Lower leg skin (tissue), 4 donors: ENCODE measurements at places on chromosomes 2 and 18.

- DNase-seq: no peak
Measured at GRCh38 chr2:14354231-14354630, 278.3 kb upstream of the LRATD1 start.

DNA sequence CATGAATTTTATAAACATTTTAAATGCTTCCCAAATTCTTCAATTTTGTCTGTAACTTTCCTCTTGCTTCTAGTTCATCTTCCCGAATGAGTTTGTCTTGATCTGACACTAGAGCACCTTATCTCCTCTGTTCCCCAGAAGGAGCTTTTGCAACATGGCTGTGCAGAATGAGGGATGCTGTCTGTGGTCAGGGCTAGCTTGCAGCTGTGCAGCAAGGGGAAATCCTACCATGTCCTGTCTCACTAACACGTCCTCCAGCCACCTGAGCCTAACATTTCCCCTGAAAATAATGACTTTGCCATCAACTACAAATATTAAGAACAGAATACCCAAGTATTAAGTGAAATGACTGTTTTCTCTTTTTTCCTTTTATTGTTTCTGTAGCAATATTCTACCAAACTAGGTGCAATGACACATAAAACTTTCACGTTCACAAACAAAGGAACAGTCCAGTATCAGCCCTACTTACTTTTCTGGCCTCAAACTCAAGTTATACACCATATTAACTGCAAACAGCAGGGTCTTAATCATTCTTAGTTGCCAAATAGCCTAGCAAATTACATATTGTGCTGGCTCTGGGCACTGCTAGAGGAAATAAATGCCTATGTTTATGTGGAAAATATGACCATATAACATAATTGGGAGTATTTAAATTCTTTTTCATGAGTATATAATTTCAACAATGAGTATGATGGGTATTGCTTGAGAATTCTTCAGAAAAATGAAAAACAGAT, 423.3 kb downstream of the CMPK2 start:
- DNase-seq: no peak

GRCh38 chr2:74379851-74380789, at the start of gene DCTN1:
Gene DCTN1, minus strand, starts transcription at chr2:74380311. Its CDS starts 274 bp downstream, at chr2:74380037.
- DNase-seq: no peak

GRCh38 chr2:239597216-239597615, 196.4 kb upstream of the HDAC4 start:
- no peak for DNase-seq

DNA sequence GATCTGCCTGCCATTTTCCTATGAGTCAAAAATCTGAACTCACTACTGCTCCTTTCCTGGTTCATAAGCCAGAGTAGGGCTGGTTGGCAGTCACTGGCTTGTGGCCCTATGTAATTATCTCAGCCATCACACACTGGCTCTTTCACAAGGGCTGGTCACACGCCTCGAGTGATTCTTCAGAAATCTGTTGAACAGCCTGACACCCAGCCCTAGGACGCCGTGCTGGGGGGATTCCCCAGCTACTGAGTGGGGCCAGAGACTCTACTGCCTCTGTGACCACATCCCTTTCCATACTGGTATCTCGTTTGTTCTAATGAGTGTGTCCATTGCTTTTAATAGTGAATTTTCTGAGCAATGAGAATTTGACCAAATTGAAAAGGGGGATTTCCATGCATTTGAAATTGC, 45.8 kb upstream of the RBM44 start:
- no peak for DNase-seq

- no peak for DNase-seq
Measured at GRCh38 chr2:141362311-141362710, 768.5 kb downstream of the LRP1B start.

- DNase-seq: no peak
Measured at GRCh38 chr2:113211226-113212105, 37.7 kb downstream of the PSD4 start.

DNA sequence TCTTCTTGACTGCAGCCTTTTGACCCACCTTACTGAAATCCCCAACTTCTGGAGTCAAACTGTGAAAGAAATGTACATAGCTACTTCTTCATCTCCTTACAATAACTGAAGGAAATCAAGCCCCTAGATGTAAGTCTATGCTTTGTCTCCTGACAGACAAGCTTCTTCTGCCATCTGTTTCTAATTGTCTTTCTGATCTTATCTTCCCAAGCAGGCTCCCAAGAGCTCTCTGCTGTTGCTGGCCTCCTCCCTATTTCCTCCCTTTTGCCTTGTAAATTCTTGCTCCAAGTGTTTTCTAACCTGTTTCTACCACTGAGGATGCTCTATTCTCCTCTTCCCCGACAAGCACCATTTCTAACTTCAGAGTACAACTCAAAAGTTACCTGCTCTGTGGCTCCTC, 77.4 kb upstream of the OSR1 start:
- DNase-seq: no peak

DNA sequence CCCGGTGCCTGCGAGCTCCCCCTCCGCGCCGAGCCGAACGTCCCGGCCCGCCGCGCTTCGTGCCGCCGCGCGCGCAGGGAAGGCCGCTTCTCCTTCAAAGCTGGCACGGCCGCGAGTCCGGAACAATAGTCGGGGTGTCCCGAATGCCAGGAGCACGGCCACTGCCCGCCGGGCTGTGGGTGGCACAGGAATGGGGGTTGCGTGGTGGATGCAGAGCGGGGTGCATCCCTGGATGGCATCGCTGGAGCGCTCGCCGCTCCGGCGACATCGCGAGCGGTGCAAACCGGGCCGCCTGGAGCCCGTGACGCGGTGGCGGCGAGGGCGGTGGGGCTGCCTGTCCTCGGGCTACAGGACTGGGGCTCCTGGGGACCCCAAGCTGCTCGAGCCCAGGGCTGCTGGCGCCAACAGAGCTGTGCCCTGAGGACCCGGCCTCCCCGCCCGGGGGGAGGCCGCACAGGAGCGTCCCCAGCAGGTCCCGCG, 1.1 kb upstream of the SATB2 start:
- no peak for DNase-seq

DNA sequence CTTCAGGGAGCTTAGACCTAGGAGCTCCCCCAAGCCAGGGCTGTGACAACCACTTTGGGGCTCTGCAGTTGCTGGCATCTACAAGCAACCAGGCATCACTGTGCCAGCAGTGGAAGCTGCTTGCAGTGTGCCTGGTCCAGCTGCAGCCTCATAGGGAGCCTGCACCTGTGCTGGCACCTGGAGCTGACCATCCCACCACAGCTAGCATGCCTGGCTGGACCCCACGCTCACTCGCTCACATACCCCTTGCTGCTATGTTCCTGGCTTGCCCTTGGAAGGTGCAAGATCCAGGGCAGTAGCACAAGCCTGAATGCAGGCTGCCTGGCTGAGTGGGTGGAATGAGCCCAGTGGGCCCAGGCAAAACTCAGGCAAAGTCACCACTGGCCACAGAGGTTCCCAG, 82.5 kb downstream of the ZNF804A start:
- DNase-seq: no peak

DNA sequence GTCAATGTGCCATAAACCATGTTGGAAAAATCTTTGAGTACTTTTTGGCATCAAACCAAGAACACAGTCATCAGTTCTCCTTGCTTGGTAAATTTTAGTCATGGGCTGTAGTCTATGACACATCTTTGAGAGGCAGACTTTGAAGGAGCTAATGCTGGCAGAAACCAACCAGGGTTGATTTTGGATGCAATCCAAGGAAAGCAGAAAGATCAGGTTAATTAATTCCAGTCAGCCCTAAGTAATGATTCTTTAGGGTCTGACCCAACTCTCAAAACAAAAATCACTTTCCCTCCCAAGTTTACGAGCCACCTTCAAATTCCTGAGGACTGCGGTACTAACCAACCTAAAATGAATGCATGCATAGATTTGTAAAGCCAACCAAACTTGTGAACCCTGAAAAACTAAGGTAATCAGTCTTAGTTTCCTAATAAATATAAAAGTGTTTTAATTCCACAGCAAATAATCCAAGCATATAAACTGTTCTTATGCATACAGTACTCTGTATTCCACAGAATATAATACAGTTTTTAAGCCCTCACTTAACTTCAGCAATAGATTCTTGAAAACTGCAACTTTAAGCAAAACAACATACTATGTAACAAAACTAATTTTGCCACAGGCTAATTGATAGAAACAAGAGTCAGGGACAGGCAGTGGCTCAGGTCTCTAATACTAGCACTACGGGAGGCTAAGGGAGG, 22.0 kb downstream of the AP1S3 start:
- DNase-seq: no peak

- DNase-seq: no peak
Measured at GRCh38 chr18:75638776-75639471, 211.4 kb upstream of the SMIM21 start.

GRCh38 chr2:145655165-145655765, 1135.3 kb upstream of the ZEB2 start:
- DNase-seq: no peak

DNA sequence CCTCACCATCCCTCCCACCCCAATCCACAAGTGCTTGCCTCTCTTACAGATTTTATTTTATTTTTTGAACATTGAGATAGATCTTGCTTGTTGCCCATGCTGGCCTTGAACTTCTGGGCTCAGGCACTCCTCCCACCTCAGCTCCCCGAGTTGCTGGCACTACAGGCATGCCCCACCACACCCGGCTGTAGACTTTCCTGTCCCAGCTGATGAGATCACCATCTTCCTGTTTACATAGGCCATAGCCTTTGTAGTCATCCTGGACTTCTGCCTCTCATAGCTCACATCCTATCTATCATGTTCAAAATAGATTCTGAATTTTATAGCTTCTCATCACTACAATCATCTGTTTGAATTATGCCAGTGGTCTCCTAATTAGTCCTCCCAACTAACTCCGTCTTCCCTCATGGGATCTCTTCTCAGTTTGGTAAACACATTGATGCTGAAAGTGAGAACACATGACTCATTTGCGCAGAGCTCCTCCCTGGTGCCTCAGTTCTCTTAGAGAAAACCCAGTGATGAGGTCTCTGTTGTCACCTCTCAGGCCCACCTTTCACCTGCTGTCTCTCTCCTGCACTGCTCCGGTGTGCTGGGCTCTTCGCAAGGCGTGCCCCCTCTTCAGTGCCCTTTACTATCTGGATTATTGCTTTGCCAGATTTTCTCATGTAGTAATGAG, 243.0 kb downstream of the ZNF407 start:
- no peak for DNase-seq

- DNase-seq: no peak
Measured at GRCh38 chr2:189402932-189403331, 38.3 kb upstream of the WDR75 start.

- DNase-seq: peak; percentile 96
Measured at GRCh38 chr2:31333527-31334183, 80.9 kb downstream of the XDH start.

GRCh38 chr2:208320686-208321085, 54.6 kb downstream of the PIKFYVE start:
- DNase-seq: no peak

DNA sequence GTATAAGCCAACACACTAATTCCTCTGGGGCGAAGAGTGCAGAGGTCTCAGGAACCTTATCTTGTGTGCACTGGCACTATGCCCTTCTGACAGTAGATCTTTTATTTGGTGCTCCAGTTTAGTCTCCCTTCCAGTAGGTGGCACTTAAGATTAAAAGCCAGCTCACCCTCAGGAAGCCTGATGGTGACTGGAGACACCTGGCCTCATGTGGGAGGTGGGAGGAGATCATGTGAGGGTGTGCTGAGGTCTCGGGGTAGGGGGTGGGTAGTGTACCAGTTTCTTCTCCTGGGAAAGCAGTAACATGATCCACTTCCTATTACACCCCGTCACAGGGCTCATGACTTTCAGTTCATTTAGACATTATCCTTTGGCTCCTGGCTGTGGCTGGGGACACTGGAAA, 654.9 kb downstream of the ADCYAP1 start:
- DNase-seq: no peak

- DNase-seq: no peak
Measured at GRCh38 chr2:69271831-69272257, 115.2 kb downstream of the GFPT1 start.

DNA sequence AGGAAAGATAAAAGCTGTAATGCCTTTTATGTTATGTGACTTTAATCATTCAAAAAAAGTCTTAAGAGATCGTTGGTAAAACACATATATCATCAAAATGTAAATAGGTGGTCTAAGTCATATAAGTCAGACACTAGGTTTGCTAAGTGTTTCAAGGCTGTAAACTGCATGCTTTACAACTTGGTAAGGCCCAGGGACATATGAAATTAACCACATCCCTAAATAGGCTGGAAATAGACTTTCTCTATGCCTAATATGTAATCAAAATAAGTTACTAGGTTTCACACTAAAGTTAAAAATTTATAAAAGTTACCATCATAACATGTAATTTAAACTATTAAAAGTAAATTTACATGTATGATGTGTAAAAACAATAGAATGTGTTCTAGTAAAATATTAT, 946.3 kb upstream of the LRATD1 start:
- DNase-seq: no peak

DNA sequence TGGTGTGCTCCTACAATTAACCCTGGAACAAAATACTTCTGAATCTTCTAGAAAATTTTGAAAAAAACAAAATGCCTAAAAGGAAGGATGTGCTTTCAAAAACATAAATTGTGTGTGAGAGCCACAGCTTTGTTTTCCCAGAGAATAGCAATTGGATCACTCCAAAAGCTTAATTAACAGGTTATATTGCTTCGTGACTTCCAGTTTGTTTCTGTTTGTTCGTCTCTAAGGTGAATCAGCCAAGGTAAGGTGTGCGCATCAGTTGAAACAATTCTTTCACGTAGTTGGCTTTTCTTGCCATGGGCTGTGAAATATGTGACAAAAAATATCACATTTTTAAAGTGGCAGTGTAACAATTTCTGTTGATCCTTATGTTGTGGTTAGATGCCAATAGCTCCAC, 90.3 kb upstream of the BARD1 start:
- no peak for DNase-seq

DNA sequence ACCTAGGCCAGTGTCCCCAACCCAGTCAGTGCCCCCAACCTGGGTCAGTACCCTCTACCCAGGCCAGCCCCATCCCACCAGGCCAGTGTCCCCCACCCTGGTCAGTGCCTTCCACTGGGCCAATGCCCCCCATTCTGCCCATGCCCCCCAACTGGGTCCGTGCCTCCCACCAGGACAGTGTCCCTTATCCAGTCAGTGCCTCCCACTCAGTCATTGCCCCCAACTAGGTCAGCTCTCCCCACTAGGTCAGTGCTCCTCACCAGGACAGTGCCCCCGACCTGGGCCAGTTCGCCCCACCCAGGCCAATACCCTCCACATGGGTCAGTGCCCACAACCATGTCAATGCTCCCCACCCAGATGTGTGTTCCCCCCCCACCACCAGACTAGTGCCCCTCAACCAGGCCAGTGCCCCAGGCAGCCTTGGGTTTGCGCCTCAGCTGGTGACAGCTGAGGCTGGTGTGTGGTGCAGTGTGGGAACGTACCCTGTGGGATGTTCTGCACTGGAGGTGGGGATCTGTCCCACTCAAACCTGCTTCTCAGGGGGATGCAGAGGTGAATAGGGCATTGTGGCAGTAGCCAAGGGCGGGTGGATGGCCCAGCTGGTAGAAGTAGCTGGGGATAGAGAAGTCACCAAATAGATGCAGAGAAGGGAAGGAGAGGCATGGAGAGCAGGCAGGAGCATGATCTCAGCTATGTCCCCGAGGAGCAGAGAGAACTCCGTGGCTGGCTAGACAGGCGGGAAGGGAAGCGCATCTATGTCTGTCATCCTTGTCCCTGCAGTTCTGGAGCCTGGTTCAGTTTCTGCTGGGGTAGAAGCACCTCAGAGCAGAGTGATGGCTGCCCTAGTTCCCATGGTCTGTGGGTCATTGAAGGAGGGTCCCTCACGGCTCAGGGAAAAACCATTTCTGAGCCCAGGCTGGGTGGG, 168.8 kb downstream of the SH3RF3 start:
- DNase-seq: no peak

- DNase-seq: no peak
Measured at GRCh38 chr18:73545472-73545871, 602.2 kb downstream of the FBXO15 start.
